Brain microvascular endothelial cell (primary cell): ENCODE measurements at places on chromosomes 5 and 9.
A peak's percentile ranks its signal among the peaks of the same experiment; 100 is the strongest.

- peak; percentile 72 for DNase-seq
Measured at GRCh38 chr9:69573651-69574050, 98.5 kb downstream of the APBA1 start.

GRCh38 chr5:54000011-54000410 is 310.4 kb downstream of the ARL15 start:
- no peak for DNase-seq

DNA sequence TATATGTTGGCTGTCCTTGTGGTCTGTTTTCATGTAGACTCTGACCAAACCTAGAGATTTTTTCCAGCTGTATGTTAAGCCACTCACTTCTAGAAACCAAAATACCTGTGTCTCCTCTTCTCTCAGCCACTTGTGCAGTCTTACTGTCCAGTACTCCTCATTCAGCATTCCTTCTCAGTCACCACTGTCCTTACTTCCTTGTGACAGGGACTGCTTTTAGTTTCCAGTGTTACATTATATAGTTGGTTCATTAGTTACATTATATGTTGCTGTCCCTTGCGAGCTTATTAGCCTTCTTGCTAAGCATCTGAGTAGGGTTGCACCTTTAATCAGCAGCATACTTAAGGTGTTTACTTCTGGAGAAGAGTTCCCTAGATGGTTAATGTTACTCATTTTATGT is 4.3 kb downstream of the ATP6V1G1 start:
- no peak for DNase-seq

GRCh38 chr5:73322437-73323076 is 126.0 kb downstream of the FOXD1 start:
- DNase-seq, result no peak

DNA sequence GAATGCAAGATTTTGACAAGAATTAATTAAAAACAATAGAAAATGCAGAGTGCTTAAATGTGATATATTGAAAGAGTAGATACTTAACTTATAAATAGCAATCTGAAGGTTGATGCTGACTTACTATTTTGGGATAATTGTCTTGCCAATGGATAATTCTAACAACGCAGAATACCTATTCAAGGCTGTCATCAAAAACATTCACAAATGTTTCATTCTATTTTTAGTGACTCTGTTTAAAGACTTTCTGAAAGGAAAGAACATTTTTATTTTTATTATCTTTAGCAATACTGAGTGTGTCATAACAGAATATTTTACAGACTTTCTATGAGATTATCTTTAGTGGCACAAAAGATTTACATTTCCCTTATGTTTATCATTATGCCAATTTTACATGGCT is 38.1 kb downstream of the ANKRD55 start:
- no peak for DNase-seq

GRCh38 chr9:112784020-112784785 is 33.6 kb downstream of the SNX30 start:
- no peak for DNase-seq
